Stimulated activated CD8-positive, alpha-beta memory T cell treated with anti-CD3 and anti-CD28 coated beads, Interleukin-7, amount 100 ng/mL, for 4 hours (primary cell): ENCODE measurements at places on chromosomes 11 and 22.

GRCh38 chr22:50087646-50088045, 2.2 kb upstream of the MOV10L1 start:
- DNase-seq = no peak

DNA sequence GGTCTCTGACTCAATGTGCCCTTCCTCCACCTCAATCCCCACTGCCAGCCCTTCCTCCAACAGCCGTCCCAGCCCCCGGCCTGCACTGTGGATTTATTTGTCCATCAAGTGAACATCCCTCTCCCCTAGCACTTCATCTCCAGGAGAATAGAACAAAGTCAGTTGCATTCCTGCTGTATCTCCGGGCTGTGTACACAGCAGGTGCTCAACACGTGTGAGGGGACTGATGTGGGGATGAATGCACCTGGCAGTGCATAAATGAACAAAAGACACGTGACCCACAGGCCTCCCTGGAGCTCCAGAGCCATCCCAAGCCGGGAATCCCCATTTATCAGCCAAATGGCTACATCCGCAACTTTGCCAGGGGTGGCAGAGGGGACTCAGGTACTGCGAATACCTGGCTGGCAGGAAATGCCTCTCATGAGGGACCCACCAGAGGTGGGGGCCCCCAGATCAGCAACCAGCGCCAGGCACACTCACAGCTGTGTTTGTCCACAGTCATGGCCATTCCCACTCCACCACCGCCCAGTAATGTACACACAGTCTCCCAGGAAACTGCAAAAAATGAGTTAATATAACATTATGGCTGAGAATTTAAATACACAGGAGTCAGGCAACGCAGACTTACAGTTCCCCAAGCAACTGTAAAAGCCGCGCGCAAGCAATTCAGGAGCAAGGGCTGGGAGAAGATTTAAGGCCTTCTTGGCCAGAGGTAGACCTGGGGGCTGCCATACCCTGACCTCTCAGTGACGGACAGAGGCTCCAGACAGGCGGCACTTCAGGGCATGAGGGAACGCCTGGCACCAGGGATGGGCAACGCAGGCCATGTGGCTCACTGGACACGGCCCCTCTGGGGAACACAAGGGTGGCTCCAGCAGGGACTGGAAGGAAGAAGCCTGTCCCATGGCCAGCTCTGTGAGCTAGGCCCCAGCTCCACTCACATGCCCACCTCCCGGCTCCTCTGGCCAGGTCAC, 50.3 kb upstream of the TCF20 start:
- DNase-seq = no peak

GRCh38 chr11:83659466-83659865, 373.3 kb upstream of the CCDC90B start:
- DNase-seq = no peak

DNA sequence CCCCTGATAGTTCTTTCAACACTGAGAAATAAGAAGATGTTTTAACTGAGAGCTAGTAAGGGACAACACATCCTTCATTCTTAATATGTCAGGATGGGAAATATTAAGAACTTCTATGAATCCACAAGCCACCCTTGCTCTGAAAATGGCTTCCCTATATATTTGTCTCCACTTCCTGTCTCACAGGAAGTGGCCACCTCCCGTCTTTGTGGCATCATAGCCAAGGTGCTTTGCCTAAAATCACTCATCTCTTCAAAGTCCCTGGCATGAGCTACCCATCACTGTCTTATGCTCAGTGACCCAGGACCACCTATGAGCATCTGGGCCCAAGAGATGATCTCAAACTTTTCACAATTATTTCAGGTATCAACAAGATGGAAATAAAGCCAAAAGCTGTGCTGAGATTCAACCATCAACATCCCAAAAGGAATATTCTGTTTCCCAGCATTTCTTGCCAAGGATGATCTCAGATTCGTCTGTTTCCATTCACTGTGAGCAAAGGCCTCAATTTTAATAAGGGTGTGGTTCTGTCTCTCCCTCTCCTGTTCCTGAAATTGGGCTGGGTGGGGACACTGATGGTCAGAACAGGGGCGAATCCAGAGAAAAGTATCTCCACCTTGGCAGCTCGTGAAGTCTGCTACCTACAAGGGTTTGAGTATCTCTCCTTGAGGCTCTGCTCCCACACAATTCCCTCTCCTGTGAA, 493.9 kb downstream of the MN1 start:
- no peak for DNase-seq

DNA sequence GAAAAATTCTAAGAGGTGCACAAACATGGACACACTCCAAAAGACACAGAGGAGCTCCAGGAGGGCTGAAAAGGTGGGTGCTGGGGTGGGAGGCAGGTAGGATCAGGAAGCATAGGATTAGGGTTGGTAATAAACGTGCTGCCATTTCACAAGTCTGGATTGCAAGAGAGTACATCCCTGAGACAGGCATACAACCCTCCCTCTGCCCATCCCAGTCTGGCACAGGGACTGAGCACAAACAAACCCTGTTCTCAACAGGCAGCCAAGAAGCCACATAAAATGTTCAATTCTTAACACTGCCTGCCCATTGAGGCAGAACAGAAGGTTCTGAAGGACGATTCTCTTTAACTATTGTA, 18.5 kb downstream of the SLC35F2 start:
- no peak for DNase-seq

- no peak for DNase-seq
These were observed 83.1 kb downstream of the OR5AK2 start for GRCh38 chr11:57071829-57072228.
